ENCODE measurements at places on chromosomes 3 and 15.
A peak's percentile ranks its signal among the peaks of the same experiment; 100 is the strongest.

DNA sequence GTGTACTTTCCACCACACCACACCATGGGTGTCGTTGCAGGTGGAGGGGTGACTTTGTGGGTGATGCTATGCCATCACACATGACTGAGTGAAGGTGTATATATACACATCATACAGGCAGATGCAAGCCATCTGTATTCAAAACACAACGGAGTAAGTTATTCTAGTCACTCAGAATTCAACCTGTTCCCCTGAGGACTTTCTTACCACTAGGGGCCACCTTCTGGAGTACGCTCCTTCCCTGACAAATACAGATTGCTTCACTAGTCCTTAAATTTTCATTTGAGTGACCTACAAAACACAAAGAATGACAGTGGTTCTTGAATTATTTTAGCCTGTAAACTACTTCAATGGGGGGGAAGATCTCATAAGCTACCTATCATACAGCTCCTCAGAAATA lies 52.8 kb upstream of the NTRK3 start:
- no peak for DNase-seq

DNA sequence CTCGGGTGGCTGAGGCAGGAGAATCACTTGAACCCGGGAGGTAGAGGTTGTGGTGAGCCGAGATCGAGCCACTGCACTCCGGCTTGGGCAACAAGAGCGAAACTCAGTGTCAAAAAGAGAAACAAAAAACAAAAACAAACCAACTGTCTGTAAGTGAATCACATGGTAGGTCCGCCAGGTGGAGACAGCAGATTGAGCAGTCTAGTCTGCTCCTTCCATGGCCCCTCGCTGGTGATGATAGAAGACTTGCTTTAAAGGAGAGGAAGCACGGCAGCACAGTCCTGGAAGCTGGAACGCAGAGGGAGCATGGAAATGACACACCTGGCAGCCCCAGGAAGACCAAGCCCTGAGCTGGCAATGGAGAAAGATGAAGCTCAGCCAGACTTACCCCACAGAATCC lies 31.4 kb upstream of the MGLL start:
- no peak for DNase-seq

GRCh38 chr3:46707601-46708011 lies 6.4 kb downstream of the TMIE start:
- DNase-seq = no peak

- DNase-seq = no peak
Observed at GRCh38 chr3:177426106-177426877, 229.0 kb upstream of the TBL1XR1 start.

DNA sequence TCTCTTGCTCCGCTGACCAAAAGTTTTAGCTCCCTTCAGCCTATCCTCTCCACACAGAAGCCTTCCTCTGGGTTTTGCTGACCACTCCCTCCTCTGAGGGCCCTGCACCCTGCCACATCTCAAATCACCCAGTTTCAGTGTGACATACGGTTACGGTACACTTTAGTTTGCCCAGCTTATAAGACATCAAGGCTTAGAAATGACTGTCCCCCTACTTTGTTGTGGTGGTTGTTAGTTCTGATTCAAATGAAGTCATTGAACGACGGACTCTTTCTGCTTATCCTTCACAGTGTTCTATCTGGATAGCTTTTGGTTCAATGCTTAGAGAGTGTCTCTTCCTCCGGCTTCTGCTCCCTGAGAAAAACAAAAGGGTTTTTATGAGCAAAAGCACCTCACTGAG lies 68.0 kb upstream of the NDUFB4 start:
- no peak for DNase-seq

DNA sequence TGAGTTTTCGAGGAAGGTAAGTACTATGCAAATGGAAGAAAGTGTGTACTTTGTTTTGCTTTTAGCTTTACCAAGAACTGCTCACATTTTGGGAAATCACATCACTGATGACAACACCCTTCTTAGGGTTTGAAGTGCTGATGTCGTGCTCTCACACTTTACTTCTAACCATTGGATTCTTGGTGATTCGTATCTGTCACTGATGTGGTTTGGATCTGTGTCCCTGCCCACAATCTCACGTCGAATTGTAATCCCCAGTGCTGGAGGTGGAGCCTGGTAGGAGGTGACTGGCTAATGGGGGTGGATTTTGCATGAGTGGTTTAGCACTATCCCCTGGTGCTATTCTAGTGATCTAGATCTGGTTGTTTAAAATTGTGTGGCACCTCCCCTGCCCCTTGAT lies 75.4 kb upstream of the RGMA start:
- DNase-seq = no peak

DNA sequence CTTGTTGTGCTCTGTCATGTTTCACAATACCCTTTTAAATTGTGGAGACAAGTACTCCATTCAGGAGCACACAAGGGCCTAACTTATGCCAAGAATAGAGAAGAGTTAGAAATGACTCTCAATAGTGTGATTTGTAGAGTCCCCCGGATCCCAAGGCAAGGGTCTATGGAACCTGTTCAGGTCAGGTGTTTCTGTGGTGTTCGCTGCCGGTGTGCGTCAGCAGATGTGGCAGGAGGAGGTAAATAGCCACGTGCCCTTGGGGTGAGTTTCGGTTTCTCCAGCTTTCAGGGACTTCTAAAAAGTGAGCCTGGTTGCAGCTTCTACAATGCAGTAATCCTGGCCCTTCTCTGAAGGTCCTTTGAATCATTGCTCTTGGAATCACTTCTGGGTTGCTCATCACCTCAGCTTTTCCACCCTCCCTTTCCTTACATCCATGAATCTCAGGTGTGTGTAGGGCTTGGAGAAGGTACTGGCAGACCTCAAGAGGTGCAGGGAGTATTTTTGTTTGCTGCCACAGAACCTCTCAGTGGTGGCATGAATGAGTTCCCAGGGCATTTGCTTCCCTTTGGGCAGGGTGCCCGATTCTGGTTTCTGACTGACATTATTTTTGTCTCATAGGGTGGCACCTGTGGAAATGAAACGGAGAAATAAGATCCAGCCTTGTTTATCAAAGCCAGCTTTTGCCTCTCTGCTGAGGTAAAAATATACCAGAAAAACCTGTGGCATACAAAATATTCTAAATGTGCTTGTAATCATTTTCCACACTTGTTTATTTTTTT lies 7.3 kb downstream of the ST3GAL6 start:
- no peak for DNase-seq

- DNase-seq = peak; percentile 52
Observed at GRCh38 chr3:120741837-120742197, 499 bp downstream of the RABL3 start.

GRCh38 chr3:106485802-106486201 lies 617.0 kb upstream of the CBLB start:
- DNase-seq = no peak

DNA sequence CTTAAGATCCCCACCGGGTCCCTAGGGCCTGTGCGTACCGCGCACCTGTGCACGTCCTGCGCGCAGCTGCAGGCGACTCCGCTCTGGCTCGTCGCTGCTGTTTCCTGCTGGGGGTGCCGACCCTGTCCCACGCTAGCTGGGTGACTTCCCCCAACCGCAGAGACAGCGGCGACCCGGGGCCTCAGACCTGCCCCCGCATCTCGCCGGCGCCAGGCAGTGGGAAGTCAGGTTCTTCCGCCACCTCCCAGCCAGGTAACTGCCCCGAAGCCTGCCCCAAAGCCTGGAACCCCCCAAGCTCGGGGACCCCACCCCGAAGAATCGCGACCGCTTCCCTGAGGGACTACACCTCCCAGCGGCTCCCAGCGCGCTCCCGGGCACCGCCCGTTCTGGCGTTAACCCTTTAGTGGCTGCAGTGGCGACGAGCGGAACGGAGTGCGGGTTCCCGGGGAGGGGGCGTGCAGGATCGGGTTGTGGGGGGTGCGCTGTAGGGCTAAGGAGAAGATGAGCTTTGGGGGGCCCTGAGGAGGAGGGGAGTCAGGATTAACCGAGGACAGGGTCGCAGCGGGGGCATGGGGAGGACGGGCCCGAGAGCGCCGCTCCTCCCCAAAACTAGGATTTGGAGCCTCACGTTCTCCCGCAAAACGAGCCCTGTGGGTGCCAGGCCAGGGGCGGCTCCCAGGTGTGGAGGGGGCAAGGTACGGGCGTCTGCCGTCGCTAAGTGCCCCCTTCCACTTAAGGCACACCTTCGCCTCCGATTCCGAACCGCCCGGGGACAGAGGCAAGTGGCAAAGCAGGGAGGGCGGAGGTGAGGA lies 589 bp downstream of the NEIL1 start:
- no peak for DNase-seq

GRCh38 chr3:76497636-76498035 lies 542.3 kb upstream of the ROBO2 start:
- no peak for DNase-seq

DNA sequence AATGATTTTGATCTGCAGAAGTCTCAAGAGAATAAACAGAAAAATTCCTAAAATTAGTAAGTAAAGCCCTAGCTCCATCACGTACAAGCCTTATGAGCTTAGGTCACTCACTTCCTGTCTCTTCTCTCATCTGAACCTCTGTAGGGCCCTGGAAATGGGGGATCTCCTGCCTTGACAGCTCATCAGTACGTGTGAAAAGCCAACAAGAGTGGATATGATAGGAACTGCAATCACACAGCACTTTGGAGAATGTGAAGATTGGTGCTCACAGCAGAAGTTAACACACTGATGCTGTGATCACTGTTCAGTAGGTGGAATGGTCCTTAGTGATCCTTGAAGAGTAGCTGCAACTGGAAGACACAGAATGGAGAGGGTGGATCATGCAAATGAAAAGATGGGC lies 27.8 kb upstream of the ALDH1L1 start:
- DNase-seq = no peak
